ENCODE measurements at places on chromosomes 3 and 15.

GRCh38 chr3:27302891-27303290, 66.3 kb downstream of the NEK10 start:
- no peak for DNase-seq

DNA sequence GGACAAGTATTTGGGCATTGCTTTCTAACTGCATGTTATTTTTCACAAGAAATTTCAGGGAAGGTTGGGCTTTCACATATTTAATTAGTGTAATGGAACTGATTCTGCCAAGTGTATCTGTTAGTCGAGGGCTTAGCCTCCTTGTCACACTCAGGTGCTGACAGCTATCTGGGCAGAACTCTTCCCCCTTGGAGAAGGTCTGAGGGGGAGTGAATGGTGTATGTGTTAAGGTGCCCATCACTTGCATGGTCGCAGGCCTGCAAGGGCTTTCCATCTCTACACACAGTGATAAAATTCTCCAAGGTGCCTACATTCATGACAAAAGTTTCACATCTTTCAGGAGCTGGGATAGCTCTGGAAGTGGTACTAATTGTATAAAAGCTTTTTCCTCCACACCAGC, 97.6 kb upstream of the ICE2 start:
- DNase-seq, result no peak

DNA sequence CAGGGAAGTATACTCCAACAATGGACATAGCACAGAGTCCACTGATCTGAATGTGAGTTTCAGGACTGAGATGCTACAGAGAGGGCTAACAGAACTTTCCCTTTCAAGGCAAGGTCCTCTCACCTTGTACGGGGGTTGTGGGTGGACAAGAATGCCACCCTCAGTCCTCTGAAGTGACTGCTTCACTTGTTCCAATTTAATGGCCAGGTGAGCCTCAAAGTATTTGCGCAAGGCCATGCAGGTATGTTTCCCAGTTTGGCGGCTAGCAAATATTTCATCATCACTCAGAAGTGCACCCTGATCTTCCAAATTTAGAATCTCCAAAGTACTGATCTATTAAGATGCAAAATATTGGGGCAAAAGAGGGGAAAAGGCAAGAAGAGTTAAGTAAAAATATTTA, 38.1 kb downstream of the RBM15B start:
- DNase-seq, result no peak

DNA sequence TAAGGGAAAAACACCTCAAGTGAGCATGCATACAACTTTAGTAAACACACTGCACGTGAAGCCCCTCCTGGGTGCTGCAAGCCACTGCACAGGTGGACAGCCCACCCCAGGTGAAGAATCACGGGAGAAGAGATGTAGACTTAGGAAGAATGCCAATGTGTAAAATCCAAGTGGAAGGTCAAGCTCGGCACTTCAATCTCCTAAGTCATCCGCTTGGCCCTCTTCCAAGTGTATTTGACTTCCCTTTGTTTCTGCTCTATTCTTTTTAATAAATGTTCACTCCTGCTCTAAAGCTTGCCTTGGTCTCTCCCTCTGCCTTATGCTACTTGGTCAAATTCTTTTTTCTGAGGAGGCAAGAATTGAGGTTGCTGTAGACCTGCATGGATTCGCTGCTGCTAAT, 316.6 kb downstream of the EDEM1 start:
- no peak for DNase-seq

DNA sequence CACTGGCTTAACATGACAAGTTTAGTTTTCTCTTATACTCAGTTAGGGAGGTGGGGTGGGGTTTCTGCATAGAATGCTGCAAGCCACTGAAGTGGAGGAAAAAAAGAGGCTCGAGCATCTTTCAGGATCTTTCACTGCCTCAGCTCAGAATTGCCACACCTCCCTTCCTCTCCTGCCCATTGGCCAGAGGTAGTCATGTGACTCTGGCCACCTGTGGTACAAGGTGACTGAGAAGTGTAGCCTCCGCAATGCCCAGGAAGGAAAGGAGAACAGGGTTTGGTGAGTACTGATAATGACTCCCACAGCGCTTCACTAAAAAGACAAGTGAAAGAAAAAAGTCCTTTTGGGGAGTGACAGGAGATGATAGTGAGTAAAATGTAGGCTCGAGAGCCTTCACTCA, 124.3 kb upstream of the TRIM42 start:
- no peak for DNase-seq

GRCh38 chr3:154131830-154132229, 10.6 kb downstream of the ARHGEF26 start:
- DNase-seq, result no peak

DNA sequence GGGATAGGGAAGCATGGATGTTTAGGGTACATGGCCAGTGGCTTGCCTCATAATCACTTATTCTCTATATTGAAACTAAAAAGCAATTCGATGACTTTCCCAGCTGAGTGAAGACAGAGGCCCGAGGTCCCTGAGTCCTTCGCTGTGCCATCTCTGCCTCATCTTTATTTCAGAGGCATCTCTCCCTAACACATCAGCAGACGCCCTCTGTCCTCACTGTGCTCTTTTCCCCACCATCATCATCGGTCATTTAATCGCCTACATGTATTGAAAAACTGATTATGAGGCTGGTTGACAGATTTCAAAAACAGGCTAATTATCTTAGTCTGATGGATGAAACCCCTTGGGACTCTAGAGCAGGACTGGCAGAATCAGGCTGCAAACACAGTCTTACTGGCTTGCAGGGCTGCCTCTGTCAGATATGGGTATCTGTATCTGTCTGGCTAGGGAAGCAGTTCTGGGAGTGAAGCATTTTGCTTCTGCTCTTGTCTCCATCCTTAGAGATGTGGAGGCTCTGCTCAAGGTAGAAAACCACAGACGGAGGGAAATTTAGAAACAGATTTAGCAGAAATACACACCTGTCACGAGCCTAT, 291.0 kb upstream of the CHRM5 start:
- no peak for DNase-seq

DNA sequence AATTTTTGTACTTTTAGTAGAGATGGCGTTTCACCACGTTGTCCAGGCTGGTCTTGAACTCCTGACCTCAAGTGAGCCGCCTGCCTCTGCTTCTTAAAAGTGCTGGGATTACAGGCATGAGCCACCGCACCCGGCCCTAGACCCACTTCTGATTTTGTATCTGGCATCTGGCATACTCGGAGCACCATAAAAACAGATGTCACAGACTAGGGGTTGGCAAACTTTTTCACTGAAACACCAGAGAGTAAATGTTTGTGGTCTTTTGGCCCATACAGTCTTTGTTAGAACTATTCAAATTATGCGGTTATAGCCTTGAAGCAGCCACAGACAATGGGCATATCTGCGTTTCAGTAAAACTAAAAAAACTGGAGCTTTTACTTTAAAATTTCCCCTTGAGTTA, 110.7 kb downstream of the TJP1 start:
- no peak for DNase-seq

DNA sequence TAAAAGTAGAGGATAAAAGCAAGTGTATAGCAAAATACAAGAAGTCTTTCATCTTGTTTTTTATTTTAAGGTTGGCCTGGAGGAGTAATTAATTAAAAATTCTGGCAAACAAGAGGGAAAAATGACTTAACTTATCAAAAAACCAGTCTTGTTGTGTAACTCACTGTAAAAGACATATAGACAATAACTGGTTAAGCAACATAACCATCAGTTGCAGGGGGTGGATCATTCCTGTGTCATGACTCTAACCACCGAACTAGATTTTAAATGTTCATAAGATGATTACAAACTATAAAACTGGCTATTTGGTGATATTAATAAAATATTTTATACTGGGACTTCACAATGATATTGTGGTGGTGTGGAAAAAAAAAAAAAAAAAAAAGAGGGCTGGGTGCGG, 130.6 kb downstream of the STAG1 start:
- no peak for DNase-seq

DNA sequence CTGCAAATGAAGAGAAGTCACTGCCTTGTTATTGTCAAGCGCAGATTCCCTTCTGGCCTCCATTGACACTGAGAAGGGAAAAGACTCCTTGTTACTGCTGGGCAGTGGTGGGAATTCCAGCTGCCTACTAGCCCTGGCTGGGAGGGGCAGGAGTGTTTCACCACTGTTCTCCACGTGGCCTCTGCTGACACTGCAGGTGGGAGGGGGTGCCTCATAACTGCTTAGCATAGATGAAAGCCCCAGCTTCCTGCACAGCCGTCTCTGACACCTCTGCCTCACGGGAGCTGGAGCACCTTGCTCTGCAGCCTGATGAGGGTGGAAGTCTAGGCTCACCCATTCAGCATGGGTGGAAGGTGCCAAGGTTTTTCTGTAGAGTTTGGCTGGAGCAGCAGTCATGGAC, 52.1 kb downstream of the TM2D3 start:
- no peak for DNase-seq

- DNase-seq, result no peak
Measured at GRCh38 chr3:173584838-173585831, 187.6 kb downstream of the NLGN1 start.

- no peak for DNase-seq
Measured at GRCh38 chr15:92921215-92922131, 21.3 kb downstream of the CHD2 start.

DNA sequence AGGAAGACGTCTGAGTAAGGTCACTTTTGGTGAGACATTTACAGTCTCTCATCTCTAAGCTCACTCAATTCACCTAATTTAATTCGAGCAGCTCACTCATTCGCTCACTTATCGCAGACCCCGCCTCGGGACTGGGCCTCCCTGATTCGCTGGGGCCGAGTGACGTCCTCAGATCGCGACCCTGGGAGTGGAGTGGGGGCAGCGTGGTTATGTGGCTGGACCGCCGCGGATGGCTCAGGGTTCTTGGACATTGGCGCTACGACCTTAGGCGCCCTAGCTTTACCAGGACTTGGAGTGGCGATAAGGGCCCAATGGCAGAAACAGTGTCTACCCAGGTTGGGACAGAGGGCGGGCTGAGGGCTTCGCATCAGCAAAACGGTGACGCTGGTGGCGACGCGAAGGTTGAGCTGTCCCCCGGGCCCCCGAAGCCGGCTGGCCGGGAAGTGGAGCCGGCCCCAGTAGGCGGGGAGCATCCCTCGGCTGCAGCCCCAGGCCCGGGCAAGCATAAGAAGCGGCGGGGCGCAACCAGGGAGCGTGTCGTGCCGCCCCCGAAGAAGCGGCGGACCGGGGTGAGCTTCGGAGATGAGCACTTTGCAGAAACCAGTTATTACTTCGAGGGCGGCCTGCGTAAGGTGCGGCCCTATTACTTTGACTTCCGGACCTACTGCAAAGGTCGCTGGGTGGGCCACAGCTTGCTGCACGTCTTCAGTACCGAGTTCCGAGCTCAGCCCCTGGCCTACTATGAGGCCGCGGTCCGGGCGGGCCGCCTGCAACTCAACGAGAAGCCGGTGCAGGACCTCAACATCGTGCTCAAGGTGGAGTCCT, at the start of gene RPUSD2:
TSS of gene RPUSD2 (plus strand) at position 171 of the 825 bp plus-strand sequence. CDS start at position 210, 39 bp downstream.
- peak; percentile 86 for DNase-seq

- peak; percentile 29 for DNase-seq
Measured at GRCh38 chr15:75200765-75201615, 692 bp upstream of the C15orf39 start.

- DNase-seq, result no peak
Measured at GRCh38 chr3:192827208-192827607, 90.4 kb downstream of the MB21D2 start.
